Activated naive CD8-positive, alpha-beta T cell treated with anti-CD3 and anti-CD28 coated beads, Interleukin-2, amount 50 U/mL, for 24 hours (primary cell): ENCODE measurements at places on chromosomes 16 and 17.
A peak's percentile ranks its signal among the peaks of the same experiment; 100 is the strongest.

GRCh38 chr17:7119314-7119713 lies 4.7 kb upstream of the ASGR2 start:
- no peak for DNase-seq

DNA sequence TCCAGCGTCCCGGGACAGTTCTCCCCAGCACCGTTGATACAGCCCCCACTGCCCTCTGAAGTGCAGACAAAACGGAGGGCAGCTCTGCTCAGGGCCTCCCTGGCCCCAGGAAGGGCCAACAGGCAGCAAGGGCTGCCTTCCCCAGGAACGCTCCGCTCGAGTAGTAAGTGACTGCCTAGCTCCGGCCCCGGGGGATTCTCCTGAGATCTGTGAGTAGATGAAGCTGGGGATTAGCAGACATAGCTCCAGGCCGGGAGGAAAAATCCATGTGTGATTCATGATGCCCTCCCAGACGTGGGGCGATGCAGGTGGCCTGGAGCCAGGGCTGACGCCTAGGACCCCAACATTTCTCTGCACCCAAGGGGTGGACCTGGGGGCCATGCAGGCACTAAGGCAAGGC lies 85.3 kb downstream of the ENGASE start:
- no peak for DNase-seq

DNA sequence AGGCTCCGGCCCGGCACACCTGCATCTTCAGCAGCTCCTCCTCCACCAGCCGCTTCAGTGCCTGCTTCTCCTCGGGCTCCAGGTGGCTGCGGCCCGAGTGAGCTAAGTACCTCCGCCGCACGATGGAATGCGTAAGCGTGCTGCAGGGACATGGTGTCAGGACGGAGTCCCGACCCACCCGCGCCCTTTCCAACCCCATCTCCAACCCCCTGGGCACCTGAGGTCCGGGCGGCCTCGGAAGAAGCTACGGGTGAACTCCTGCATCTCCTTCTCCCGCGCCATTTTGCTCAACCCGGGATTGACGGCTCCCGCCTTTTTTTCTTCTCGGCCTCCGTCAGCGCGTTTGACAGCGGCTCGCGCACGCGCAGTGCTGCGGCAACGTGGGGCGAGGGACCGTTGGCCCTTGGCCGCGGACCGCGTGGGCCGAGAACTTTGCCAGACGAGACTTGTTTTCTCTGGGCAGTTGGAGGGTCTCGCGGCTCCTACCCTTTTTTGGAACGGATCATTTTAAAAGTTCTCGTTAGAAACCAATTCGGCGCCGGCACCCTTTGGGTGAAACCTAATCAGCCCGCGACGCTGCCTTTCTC lies at the start of gene HIRIP3:
HIRIP3 (minus strand) TSS at position 294 of the 587 bp plus-strand sequence; CDS start at position 282, 12 bp downstream.
- peak; percentile 92 for DNase-seq

DNA sequence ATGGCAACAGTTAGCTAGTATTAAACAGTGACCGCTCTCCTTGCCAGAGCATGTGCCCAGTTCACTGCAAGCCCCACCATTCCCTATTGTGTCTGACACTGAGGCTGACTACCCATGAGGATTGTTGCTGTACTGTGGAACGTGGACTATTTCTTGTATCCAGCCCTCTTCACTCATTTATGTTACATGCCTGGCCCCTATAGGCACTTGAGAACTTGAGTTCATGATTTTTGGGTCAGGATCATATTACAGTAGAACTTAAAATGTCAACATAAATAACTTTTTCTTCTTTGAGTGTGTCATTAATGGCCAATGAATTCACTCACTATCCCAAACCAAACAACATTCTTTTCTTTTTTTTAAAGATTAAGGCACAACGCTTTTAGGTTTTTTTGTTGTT lies 55.7 kb downstream of the LYRM1 start:
- no peak for DNase-seq

- no peak for DNase-seq
Measured at GRCh38 chr16:10966129-10966528, 21.8 kb downstream of the CLEC16A start.
